ENCODE measurements at places on chromosomes 1 and 21.
A peak's percentile ranks its signal among the peaks of the same experiment; 100 is the strongest.

GRCh38 chr21:46211786-46212720 lies 16.5 kb downstream of the LSS start:
- no peak for DNase-seq
- H3K4me3 ChIP-seq, result no peak overlapping the region
- H3K27me3 ChIP-seq, result no peaks in the 10 kb centered on the region
- H3K27ac ChIP-seq, result peak overlapping the region; percentile 46
- H3K36me3 ChIP-seq, result peaks cover 6% of the 10 kb centered on the region

GRCh38 chr1:154342836-154343472 lies 17.6 kb downstream of the ATP8B2 start:
- H3K27ac ChIP-seq, result peak overlapping the region; percentile 94
- peak overlapping the region; percentile 83 for H3K4me3 ChIP-seq
- H3K36me3 ChIP-seq, result peaks cover 83% of the 10 kb centered on the region
- peak; percentile 76 for DNase-seq
- peaks cover 82% of the 10 kb centered on the region for H3K4me1 ChIP-seq

GRCh38 chr21:41783476-41784180 lies 16.8 kb upstream of the RIPK4 start:
- H3K36me3 ChIP-seq, result peaks cover under 1% of the 10 kb centered on the region
- H3K27me3 ChIP-seq, result peaks cover 65% of the 10 kb centered on the region
- no peak overlapping the region for H3K4me3 ChIP-seq
- H3K4me1 ChIP-seq, result peaks cover 4% of the 10 kb centered on the region

- no peaks in the 10 kb centered on the region for H3K4me1 ChIP-seq
- no peak overlapping the region for H3K27ac ChIP-seq
- H3K27me3 ChIP-seq, result peaks cover 33% of the 10 kb centered on the region
Measured at GRCh38 chr21:14318578-14318977, 64.4 kb downstream of the HSPA13 start.

GRCh38 chr1:64488862-64489261 lies 18.9 kb downstream of the CACHD1 start:
- H3K27ac ChIP-seq, result no peak overlapping the region
- no peaks in the 10 kb centered on the region for H3K4me1 ChIP-seq
- no peak for DNase-seq
- no peak overlapping the region for H3K4me3 ChIP-seq
- no peaks in the 10 kb centered on the region for H3K36me3 ChIP-seq

- H3K27ac ChIP-seq, result no peak overlapping the region
- DNase-seq, result no peak
- no peaks in the 10 kb centered on the region for H3K4me1 ChIP-seq
- H3K4me3 ChIP-seq, result no peak overlapping the region
Measured at GRCh38 chr1:198352975-198353695, 187.3 kb downstream of the ATP6V1G3 start.

DNA sequence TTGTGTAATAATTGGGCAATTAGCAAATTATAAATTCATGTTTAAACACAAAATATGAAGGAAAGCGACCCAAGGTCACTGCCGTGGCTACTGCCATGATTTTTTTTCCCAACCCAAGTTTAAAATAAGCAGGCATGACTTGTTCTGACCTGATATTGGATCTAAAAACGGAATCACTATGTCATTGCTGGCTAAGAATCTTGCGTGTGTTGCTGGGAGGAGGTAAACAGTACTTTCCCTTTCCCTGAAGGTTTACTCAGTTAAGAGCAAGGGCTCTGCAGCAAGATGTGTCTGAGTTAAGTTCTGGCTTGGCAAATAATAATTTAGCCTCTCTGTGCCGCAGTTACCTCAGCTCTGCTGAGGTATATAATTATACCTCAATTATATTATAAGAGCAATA lies 125.7 kb upstream of the L1TD1 start:
- DNase-seq, result no peak
- H3K4me1 ChIP-seq, result no peaks in the 10 kb centered on the region
- peaks cover 4% of the 10 kb centered on the region for H3K36me3 ChIP-seq
- no peak overlapping the region for H3K4me3 ChIP-seq

- no peak overlapping the region for H3K27ac ChIP-seq
- peaks cover 3% of the 10 kb centered on the region for H3K4me1 ChIP-seq
- no peaks in the 10 kb centered on the region for H3K36me3 ChIP-seq
- DNase-seq, result no peak
Measured at GRCh38 chr1:220533504-220534109, 5.7 kb downstream of the MARK1 start.

DNA sequence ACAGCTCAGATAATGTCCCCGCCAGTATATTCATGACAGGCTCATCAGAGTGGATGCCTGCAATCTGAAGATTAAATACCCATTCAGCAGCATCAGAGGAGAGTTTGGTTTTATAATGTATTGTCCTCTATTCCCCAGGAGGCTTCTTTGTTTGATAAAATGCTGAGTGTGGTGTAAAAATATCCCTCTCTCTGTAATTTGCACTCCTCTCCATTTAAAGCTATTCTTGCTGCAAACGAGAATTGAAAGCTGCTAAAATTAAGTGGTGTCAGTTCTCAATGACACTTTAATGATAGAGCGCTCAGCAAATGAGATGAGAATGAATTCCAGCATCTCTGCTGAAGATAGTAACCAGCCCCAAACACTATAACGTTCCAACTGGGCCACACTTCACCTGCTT lies 205.7 kb upstream of the RRP15 start:
- no peak overlapping the region for H3K27ac ChIP-seq
- H3K4me1 ChIP-seq, result no peaks in the 10 kb centered on the region
- DNase-seq, result no peak
- no peaks in the 10 kb centered on the region for H3K36me3 ChIP-seq
- no peaks in the 10 kb centered on the region for H3K27me3 ChIP-seq

DNA sequence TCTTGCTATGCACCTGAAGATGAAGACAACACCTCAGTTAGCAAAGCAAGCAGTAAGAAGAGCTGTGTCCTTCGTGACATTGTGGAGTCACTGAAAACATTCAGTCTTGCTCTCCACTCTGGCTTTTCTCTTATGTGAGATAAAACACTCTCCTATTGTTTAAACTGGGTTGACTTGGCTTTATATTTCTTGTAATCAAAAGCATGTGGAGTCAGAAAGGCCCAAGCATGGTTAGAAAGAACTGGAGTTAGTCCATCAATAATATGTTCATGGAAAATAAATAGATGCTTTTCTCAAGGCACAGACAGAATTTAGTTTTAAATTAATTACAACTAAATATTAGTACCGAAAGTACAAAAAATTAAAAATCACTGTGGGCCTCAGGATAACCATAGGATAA lies 61.7 kb downstream of the UBE2U start:
- peaks cover 40% of the 10 kb centered on the region for H3K27me3 ChIP-seq
- no peak for DNase-seq
- H3K4me3 ChIP-seq, result no peak overlapping the region
- no peak overlapping the region for H3K27ac ChIP-seq

DNA sequence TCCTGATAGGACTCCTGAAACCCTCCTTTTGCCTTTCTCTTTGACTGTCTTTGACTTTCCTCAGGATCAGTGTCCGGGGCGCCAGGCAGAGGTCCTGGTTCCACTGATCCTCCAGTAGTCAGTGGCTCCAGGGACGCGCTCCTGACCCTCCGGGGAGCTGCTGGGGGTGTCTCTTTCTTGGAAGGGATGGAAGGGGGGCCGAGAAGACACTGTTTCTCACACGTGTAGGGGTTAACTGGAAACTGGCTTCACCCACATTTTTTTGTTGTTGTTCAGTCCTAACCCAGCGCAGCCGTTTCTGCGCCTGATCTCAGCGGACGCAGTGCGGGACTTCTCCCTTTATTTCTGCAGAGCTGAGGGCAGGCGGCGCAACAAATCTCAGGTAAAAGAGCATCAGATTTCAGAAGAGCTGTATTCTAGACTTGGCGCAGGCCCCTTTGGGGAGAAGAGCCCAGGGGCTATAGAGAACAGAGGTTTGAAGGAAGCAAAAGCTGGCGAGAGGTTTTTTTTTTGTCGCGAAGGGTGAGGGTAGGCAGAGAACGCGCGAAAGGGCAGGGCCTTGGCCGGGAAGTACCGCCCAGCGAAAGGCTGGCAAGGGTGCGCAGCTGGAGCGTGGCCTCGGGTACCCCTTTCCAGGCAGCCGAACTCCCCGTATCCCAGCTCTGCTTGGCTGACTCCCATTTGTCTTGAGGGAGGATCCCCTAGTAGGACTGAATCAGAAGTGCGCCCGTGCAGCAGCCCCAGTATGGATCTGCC lies 4.3 kb upstream of the LHX9 start:
- no peak for DNase-seq
- H3K27ac ChIP-seq, result no peak overlapping the region
- peaks cover 68% of the 10 kb centered on the region for H3K4me1 ChIP-seq
- H3K4me3 ChIP-seq, result peak overlapping the region; percentile 77

GRCh38 chr1:23394181-23394580 lies 24.5 kb upstream of the ZNF436 start:
- H3K4me3 ChIP-seq, result no peak overlapping the region
- H3K27ac ChIP-seq, result no peak overlapping the region
- no peaks in the 10 kb centered on the region for H3K4me1 ChIP-seq
- H3K27me3 ChIP-seq, result no peaks in the 10 kb centered on the region

DNA sequence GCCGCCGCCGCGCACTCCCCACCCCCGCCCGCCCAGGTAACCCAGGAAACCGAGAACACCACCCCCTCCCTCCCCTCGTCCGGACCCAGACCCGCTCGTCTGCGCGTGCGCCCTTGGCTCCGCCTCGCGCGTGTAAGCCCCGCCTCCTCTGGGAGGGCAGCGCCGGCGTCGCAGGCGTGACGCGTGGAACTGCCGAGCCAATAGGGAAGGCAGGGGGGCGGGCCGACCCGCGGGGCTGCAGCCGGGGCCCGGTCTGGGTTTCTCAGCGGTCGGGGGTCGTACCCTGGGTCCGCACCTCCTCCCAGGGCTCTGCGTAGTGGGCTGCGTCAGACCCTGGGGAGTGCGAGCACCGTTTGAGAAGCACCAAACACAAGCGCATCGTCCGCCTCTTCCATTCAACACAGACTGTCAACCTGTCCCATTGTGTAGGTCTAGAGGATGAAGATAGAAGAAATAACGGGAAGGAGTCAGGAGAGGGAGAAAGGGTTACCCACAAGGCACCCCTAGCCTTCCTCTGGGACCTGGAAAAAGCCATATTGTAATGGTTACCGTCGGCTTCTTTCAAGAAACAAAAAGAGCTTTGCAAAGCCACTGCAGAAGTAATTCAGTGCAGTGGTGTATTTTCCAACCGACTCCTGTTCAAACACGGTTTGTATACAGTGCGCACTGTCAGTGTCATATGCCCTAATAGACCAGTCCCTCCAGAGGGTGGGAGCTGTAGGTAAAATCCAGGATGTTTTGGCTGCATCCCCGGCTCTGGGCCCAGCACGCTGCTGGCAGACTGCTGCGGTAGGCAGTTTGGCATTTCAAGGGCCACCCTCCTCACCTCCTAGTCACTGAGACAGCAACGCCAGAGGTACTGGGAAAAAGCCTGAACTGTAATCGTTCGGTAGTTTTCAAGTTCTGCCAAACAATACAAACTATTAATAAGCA lies 473 bp upstream of the LYST start:
- DNase-seq, result peak; percentile 97
- H3K27ac ChIP-seq, result no peak overlapping the region
- H3K4me1 ChIP-seq, result peaks cover 44% of the 10 kb centered on the region
- peak overlapping the region; percentile 100 for H3K4me3 ChIP-seq
- H3K36me3 ChIP-seq, result peaks cover 56% of the 10 kb centered on the region
- H3K27me3 ChIP-seq, result no peaks in the 10 kb centered on the region

DNA sequence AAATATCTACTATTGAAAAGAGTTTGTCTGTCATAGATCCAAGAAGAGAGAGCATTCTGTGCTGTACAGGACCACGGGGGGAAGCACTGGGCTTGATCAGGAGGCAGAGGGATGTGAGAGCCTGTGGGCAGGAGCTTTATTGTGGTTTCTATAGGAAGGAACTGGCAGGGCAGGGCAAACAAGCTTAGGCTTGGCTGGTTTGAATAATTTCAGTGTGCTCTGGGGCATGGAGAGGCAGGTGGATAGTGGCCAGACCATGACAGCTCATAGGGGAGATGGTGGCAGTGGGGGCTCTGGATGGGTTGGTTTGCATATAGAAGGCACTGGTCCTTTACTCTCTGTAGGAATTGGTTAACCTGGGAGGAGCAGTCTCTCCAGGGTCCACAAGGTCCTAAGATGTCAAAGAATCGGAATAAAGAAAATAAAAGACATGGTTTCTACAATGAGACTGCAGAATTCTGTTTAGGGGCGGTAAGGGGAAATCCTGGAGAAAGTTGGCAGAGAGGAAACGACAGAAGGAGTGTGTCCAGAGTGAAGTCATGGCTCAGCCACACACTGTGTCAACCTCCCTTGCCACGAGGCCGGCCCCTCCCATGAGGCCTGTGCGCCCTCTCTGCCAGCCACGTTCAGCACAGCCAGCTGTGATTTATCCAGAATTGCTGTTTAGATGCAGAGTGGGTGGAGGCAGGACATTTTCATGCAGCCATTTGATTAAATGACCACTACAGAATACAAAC lies 81.7 kb upstream of the PGBD5 start:
- DNase-seq, result no peak
- H3K27me3 ChIP-seq, result peaks cover 58% of the 10 kb centered on the region
- no peak overlapping the region for H3K27ac ChIP-seq
- H3K36me3 ChIP-seq, result no peaks in the 10 kb centered on the region
- H3K4me1 ChIP-seq, result peaks cover 4% of the 10 kb centered on the region

DNA sequence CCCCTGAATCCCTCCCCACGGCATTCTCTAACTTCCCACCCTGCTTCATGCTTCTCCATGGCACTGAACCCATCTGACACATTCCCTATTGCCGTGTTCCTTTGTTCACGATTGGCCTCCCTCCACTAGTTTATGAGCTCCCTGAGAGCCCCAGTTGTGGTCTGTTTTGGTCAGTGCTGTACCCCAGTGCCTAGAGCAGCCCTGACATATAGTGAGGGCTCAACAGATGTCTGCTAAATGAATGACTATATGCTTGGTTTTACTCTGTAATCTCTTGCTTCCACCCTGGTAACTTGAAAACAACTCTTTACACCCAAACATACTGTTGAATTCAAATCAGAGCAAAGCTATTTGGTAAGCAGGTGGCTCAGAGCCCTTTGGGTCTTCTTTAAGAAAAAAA lies 171.1 kb upstream of the EDN2 start:
- H3K27me3 ChIP-seq, result no peaks in the 10 kb centered on the region
- no peak for DNase-seq
- no peak overlapping the region for H3K4me3 ChIP-seq
- peaks cover 52% of the 10 kb centered on the region for H3K4me1 ChIP-seq
- H3K27ac ChIP-seq, result no peak overlapping the region

DNA sequence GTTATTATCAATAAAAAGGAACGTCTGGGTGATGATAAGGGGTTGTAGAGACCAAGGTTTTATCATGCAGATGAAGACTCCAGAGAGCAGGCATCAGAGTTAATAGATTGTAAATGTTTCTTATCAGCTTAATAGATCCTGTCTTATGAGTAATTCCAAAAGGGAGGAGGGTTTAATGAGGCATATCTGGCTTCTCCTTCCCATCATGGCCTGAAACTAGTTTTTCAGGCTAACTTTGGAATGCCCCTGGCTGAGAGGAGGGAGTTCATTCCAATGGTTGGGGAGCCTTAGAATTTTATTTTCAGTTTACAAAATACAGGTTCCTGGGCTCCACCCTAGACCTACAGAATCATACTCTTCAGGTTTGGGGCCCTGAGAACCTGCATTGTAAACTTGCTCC lies 13.5 kb downstream of the PLA2G2D start:
- no peak overlapping the region for H3K4me3 ChIP-seq
- H3K4me1 ChIP-seq, result peaks cover 3% of the 10 kb centered on the region
- H3K36me3 ChIP-seq, result no peaks in the 10 kb centered on the region
- H3K27me3 ChIP-seq, result peaks cover 7% of the 10 kb centered on the region
- no peak overlapping the region for H3K27ac ChIP-seq

- peaks cover 15% of the 10 kb centered on the region for H3K4me1 ChIP-seq
- H3K27me3 ChIP-seq, result no peaks in the 10 kb centered on the region
- H3K27ac ChIP-seq, result no peak overlapping the region
- H3K36me3 ChIP-seq, result peaks cover 4% of the 10 kb centered on the region
Measured at GRCh38 chr1:42037586-42037985, 115.6 kb upstream of the GUCA2B start.

- peaks cover 58% of the 10 kb centered on the region for H3K36me3 ChIP-seq
- no peak for DNase-seq
- H3K27ac ChIP-seq, result peak overlapping the region; percentile 96
Measured at GRCh38 chr1:116755681-116756080, 1.5 kb downstream of the CD2 start.

All from effector memory CD8-positive, alpha-beta T cell (primary cell).